ENCODE measurements at places on chromosomes 3 and 15. TPM values are rescaled to one million over a fixed set of nuclear protein-coding genes. Genes with fewer than 3 reads are reported as not detected.

DNA sequence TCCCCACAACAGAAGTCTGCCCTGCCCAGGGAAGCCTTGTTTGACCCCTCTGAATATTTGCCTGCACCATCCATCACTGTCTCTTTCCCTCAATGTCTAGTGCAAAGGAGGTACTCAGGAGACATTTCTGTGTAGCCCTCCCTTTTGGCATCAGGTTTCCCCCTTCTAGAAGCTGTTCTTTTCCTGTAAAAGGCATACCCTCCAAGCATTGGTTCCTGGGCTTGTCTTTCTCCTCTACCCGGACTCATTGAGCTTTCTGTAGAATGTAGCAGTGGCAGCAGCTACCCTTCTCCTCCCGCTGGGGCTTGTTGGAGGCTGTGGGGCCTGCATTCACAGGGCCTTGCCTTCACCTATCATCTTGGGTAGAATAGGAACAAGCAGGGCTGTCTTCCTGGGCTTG, 63.5 kb downstream of the CTDSPL start:
- DNase-seq = no peak

GRCh38 chr3:190911382-190911781, 48.9 kb upstream of the GMNC start:
- DNase-seq = no peak

GRCh38 chr3:126995926-126996512, 13.1 kb downstream of the PLXNA1 start:
- DNase-seq = no peak

DNA sequence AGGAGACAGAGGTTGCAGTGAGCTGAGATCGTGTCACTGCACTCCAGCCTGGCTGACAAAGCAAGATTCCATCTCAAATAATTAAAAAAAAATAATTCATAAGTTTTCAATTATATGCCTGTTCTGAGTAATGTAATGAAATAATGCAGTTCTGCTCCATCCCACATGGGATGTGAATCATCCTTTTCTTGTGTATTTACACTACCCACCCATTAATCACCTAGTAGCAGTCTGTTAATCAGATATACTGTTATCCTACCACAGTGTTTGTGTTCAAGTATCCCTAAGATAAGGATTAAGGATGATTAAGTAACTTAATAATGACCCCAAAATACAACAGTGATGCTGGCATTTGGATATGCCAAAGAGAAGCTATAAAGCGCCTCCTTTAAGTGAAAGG, 38.8 kb downstream of the PIGB start:
- DNase-seq = no peak

GRCh38 chr3:27345959-27346865, 23.0 kb downstream of the NEK10 start:
- no peak for DNase-seq

GRCh38 chr3:77682162-77682561, 642.3 kb downstream of the ROBO2 start:
- no peak for DNase-seq

- DNase-seq = no peak
These were observed 123.9 kb upstream of the AGBL1 start for GRCh38 chr15:85955501-85956391.

DNA sequence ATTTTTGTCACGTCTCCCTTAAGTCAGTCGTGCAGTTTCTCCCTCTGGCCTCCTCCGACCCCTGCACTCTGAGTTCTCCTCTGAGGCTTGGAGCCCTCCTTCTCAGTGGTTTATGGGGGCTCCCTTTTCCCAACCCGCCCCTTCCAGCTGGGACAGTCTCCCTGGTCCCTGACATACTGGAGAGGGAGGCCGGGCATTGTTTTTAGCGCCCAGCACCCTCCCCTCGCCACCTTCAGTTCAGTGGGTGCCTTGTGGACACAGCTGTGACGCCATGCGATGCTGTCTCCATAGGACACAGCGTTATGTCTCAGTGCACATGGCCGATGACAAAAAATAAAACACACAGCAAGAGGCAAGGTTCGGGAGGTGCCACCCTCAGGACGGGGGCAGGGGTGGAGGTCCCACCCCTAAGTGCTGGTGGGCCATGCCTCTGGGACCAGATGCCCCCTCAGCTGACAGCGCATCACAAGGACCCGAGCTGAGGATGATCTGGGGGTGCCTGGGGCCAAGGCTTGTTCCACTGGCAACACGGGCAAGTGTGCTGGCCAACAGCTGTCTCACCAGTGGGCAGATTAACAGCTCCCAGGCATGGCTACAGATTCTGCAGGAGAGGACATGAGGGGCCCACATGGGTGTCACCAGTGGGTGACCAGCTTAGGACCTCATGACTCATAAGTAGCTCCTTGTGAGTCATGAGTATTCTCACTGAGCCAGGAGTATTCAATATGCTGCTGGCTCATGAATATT, 81.6 kb downstream of the PLXNA1 start:
- no peak for DNase-seq

GRCh38 chr3:142981108-142981507, 17.6 kb upstream of the PAQR9 start:
- no peak for DNase-seq

GRCh38 chr3:100263583-100263982, 2.8 kb downstream of the TBC1D23 start:
- DNase-seq = no peak

DNA sequence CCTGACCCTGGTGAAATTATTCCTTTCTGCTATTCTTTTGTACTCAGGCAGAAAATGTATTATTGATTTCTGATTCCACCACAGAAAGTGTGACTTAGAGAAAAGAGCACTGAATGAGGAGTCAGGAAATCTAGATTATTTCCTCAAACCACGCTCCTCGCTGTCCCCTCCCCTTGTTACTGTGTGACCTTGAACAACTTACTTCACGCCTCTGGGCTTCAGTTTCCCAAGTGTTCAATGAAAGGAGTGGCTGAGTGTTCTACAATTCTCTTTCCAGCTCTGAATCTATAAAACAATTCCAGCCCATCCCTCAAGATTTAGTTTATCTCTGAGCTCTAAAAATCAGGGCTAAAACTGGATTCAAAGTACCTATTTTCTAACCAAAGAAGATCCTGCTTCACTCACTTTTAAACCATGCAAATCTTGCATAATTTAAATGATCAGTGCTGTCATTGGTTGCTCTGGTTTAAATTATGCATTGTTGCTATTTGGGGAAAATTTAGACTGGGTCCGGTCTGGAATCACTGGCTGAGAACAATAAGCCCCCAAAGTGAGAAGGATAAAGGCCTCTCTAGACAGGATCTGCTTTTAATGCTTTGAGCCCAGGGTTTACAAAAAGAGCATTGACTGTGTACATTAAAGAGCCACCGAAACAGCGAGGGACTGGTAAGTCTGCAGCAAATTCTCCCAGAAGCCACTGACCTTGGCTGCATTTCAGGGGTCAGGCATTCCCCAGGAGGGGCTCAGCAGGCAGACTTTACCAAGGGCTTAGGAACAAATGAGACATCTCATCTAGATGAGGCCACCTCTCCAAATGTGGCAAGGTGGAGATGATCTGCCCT, 3.2 kb downstream of the TNIK start:
- no peak for DNase-seq

- no peak for DNase-seq
These were observed 61.2 kb downstream of the CD200 start for GRCh38 chr3:112394003-112394640.

DNA sequence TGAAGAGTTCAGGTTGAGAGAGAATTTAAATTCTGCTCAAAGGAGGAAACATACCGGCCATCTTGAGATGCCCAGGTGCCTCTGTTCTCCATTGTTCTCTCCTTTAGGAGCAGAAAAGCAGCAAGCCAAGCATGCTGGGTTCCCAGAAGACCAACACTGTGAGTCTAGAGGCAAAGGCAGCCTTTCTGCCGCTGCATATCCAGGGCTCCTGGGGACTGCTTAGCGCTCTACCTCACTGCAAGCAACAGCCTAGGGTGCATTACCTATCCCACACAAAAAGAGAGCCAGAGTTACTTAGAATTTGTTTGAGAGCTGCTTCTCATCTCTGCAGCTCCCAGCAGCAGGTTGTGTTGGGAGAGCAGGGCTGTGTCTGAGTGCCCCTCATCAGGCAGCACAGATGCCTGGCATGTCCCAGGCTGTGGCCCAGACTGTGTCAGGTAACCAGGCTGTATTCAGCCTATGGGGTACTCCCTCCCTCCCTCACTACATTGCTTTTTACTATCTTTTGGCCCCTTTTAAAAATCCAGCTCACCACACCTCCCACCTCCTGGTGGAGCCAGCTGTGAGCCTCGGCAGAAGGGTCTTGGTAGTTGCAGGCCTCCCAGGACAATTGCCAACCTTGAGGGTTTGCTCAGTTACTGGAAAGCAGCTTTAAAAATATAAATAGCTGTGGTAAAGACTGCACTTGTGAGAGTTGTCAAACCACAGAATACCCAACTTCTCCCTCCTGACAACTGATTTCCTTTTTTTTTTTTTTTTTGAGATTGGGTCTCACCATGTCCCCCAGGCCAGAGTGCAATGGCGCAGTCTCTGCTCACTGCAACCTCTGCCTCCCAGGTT, 30.2 kb downstream of the BCL2L10 start:
- no peak for DNase-seq

DNA sequence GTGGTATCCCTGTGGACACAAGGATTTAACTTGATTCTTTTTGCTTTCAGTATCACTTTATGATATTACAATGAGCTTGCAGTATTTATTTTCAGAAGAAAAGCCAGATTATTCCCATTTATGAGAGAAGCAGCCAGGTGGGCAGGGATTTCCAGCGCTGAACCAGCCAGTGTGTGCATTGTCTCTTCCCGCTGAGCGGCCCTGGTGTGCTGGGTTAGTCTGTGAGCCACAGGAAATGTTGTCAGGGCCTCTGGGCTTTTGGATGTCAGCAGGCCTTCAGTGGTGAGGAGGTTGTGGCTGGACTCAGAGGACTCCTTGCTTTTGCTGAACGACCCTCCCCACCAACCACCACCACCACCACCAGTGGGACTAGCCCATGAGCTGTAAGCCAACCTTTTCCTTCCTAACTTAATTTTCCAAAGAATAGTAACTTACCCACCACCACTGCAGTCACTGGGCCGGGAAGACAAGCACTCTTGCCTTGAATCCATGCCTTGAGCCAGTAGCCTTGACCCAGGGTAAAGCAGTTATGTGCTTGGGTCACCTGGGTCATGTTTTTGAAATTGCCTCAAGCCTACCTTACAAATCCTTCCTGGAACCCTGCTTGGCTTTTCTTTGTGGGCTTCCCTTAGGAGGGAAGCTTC, 33.1 kb downstream of the FLNB start:
- no peak for DNase-seq

GRCh38 chr3:165130708-165131107, 52.4 kb upstream of the SI start:
- no peak for DNase-seq

DNA sequence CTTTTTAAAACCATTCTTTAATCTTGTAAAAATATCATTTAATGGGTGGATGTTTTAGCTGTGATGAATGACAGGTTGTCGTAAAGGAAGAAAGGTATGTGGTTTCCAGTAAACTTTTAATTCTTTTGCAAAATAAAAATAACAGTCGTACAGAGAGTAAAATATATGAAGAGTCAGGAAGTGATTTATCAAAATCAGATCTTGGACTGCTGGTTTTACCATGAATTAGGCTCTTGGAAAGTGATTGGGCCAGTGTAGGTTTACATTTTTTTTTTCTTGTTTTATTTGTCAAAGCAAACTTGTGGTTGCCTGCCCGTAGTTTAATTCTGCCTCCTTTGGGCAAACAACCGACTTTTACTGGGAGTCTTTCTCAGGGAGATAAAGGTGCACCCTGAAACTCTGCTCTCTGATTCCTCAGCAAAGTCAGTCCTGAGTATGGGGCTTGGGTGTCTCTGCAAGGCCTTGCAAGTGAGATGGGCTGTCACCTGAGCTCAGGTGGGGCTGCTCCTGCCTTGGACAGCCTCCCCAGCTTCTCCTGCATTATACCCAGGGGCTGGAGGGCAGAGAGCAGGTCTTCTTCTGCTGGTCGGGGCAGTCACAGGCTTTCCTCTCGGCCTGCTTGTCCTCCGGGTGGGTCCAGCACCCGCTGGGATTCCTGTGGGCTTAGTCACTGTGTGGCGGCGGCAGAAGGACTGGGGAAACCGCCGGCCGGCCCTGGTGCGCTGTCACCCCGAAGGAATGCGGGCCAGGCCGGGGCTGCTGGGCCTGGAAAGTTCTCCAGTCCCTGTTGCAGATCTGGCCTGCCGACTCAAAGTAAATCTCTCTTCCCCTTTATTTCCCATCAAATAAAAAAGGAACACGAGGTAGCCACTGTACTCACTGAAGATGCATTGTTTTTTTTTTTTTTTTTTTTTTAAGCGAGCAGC, 79.0 kb downstream of the IGF1R start:
- DNase-seq = no peak

GRCh38 chr3:169579116-169579710, 84.3 kb downstream of the MECOM start:
- DNase-seq = no peak

DNA sequence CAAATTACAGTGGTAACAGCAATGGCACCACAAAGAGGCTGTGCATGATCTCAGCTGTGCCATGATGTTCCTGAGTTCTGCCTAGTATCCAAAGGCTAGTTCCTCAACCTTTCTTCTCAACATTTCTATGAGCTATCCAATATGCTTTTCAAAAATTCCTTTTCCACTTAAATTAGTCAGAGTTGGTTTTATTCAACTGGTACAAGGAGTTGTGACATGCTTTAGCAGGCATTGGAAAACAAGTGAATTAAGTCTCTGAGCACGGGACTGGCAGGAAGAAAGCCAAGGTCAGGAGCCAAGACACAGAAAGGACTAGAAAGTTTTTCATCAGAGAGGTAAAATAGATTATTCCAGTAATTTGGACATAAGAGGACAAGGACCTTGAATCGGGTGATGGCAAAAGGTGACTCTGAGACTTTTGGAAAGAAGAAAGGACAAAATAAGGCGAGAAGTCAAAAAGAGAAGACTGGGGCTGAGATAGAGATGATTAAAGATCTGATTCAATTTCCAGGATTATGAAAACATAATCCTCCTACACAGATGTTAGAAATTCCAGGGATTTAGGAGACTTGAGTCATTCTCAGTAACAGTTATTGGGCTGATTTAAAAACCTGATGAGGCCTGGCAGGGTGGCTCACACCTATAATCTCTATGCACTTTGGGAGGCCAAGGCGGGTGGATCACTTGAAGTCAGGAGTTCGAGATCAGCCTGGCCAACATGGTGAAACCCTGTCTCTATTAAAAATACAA, 36.1 kb downstream of the PBRM1 start:
- DNase-seq = no peak

IL17RC gene
- 9.3 TPM for polyA plus RNA-seq

UROC1 gene
- polyA plus RNA-seq = not detected

TEX55 gene
- polyA plus RNA-seq = not detected

TRH gene
- not detected for polyA plus RNA-seq

ZNF502 gene
- 0.28 TPM for polyA plus RNA-seq

ONECUT1 gene
- polyA plus RNA-seq = not detected

WDR93 gene
- not detected for polyA plus RNA-seq

TARS3 gene
- polyA plus RNA-seq = 1.8 TPM

AQP9 gene
- polyA plus RNA-seq = 112 TPM

Data from CD14-positive monocyte (primary cell).